ENCODE measurements at places on chromosomes 3 and 15.

DNA sequence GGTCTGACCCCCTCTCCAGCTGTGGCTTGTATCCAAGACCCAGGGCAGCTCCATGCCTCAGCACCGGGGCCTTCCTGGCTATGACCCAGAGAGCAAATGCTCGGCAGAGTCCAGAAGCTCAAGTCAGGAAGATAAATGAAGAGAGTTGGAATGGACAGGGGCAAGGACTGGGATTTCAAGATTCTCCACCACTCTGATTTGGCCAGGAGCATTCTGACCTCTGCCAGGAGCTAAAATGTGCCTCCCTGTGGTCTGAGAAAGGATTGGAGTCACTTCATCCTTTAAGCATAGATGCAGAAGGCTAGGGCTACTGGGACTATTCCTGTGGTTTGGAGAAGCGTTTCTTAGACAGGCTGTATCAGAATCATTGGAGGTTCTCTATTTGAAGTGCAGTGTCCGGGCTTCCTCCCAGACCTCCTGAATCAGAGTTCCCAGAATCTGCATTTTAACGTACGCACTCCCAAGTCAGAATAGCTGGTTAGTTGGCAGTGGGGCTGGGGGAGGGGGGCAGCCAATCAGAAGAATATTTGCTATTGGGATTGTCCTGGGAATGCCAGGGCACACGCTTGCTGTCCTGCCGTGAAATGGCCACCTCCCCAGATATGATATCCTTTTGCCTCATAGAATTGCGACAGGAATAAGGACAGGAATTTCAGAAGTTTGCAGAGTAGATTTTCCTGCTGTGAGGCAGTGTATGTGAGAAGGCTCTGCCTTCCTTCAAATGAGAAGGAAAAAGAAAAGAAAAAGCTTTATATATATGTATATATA, 57.4 kb downstream of the HRH1 start:
- peak; percentile 32 for DNase-seq

DNA sequence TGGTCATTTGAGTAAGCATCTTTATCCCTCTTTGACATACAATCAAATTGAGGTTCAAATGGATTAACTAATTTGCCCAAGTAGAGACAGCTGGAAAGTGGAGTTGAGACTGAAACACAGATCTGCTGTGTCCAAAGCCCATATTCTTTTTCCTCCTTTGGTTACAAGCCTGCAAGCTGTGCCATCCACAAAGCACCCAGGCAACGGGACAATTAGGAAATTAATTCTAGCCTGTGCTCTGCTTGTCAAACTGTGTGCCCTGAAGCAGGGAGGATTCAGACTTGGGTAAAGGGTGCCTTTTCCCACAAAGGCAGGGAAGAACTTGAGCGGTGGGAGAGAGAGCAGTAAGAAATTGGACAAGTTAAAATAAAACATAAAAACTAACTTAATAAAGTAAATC, 127.9 kb downstream of the DTWD1 start:
- no peak for DNase-seq

DNA sequence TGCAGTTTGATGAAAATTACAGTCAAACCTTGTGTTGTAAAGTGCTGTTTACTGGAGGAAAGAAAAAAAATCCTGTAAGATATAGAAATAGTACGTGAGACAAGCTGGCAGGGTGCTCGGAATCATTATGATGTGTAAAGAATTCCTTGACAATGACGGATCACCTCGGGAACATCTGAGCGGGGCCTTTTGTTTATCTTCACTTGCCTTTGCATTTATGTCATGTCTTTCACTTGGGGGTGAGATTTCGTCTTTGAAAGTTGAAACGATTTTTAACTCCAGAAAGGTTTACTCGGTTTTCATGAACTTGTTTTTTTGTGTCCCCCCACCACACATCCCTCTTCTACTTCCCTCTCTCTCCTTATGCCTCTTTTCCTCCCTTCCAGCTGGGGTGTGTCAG, 128.3 kb upstream of the VEPH1 start:
- DNase-seq: no peak

DNA sequence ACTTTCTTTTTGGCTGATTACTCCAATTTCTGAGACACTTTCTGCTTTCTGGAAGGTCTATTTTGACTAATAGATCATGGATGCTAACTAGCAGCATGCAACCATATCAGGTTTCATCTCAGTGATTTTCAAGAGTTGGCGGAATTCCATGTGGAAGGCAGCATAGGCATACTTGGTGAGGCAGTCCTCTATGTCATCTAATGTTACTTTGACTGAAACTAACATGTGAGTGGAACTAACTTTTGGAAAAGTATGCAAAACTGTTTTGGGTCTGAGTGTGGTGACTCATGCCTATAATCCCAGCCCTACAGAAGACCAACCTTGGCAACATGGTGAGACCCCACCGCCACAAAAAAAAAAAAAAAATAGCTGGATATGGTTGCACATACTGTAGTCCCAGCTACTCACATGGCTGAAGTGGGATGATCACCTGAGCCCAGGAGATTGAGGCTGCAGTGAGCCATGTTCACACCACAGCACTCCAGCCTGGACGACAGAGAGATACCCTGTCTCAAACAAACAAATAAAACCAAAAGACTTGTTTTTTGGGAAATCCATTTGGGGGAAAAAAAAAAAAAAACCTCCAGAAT, 1033.7 kb downstream of the ROBO1 start:
- DNase-seq: no peak

DNA sequence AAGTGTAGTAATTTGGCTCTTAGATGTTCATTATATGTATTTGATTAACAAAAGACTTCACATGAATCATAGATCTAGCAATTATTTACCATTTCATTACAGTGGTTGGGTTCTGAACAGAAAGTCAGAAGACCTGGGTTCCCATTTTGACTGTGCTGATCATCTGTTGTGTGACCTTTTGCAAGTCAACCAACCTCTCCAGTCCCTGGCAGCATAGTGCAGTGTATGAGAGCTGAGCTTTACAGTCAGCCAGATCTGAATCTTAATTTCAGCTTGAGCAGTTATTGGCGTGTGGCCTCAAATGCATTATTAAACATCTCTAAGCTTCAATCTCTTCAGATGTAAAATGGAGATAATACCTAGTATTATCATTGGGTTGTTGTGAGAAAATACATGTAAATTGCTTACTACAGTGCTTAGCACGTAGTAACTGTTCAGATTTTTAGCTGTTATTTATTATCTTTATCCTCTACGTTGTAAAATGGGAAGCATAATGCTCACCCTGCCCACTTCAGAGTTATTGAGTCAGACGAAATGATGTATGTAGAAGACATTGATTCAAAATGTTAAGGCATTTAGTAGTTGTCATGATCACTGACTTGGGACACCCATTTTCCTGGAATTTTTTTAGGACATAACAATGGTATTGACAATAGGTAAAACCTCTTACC, 104.0 kb downstream of the KLHL25 start:
- no peak for DNase-seq

All from RCC 7860 (cell line).